ENCODE measurements at places on chromosomes 12 and 14.

- DNase-seq, result no peak
Observed at GRCh38 chr14:34104489-34105397, 153.9 kb upstream of the EGLN3 start.

- DNase-seq, result no peak
Observed at GRCh38 chr12:91109148-91109564, 2.1 kb downstream of the LUM start.

DNA sequence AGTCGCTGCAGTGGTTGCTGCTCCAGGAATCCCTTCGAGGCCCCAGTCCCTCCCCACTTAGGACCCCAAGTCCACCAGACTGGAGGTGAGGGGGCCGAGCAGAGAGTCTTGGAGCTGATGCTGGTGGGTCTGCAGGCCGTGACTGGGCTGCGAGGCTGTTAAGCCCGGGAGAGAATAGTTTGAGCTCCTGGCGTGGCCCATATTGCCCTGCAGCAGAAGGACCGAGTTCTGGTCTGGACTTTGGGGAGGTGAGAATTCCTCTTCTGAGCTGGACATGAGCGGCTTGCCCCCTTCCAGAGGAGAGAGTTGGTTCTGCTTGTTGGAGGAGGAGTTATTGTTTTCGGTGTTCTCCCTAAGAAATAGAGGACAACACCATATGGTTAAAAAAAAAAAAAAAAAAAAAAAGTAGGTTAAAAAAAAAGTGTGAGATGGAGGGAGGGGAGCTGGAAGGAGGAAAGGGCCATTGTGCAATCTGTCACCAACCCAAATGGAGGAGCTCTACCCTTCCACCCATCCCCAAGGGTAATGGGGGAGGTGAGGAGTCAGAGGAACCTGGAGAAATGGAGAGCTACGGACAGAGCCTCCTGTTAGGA is 3.0 kb downstream of the SIX1 start:
- DNase-seq, result peak; percentile 43

DNA sequence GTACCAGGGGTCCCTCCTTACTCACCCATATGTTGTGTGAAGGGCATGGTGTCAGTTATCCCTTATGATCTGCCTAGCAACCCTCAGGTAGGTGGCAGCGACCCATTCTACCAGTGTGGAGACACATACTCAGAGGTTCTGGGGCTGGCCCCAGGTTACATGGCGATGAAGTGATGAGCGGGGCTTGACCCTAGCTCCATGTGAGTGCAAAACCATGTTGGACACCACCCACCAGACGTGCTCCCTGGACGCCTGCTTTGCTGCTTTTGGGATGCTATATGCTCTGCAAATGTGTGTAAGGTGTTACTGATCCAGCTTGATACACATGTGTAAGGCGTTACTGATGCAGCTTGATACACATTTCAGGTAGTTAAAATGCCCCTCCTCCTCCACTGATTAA is 33.3 kb downstream of the EP400 start:
- no peak for DNase-seq

- DNase-seq, result no peak
Observed at GRCh38 chr14:35197015-35197414, 74.7 kb downstream of the PRORP start.

GRCh38 chr14:61343991-61344405 is 22.6 kb downstream of the PRKCH start:
- DNase-seq, result no peak

GRCh38 chr12:64056741-64057140 is 165.4 kb downstream of the KICS2 start:
- DNase-seq, result no peak

DNA sequence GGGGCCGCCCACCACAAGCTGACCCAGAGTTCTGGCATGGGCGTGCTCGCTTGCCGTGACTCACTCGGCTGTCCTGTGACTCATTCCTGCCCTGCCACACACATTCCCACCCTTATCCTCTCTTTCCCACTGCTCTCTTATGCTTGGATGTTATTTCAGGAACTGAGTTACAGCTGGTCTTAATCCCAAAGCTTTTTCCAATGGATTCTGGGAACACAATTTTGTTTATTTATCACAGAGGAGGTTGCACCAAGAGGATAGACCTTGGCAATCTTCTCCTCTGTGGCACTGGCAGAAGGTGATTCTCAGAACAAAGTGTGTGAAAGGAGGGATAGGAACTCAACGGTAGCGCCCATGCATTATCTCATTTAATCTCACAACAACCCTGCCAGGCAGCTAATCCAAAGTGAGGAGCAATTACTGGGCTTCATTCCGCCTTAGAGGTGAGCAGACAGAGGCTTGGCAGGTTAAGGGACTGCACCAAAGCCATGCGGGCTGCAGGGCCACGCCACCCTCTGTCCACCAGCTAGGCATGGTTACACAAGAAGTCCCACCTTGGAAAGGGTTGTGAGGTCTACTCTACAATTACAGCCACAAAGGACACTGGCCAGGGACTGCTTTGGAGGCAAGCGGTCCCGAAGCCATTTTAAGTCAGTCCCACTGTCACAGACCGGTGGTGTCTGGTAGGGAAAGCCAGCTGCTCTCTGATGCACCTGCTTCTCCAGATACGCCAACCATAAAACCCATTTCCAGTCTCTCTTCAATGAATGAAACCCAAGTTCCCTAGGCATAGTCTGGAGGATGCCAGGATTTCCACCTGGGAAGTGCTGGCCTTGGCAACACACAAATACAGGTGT is 32.9 kb downstream of the SYNE3 start:
- DNase-seq, result no peak

DNA sequence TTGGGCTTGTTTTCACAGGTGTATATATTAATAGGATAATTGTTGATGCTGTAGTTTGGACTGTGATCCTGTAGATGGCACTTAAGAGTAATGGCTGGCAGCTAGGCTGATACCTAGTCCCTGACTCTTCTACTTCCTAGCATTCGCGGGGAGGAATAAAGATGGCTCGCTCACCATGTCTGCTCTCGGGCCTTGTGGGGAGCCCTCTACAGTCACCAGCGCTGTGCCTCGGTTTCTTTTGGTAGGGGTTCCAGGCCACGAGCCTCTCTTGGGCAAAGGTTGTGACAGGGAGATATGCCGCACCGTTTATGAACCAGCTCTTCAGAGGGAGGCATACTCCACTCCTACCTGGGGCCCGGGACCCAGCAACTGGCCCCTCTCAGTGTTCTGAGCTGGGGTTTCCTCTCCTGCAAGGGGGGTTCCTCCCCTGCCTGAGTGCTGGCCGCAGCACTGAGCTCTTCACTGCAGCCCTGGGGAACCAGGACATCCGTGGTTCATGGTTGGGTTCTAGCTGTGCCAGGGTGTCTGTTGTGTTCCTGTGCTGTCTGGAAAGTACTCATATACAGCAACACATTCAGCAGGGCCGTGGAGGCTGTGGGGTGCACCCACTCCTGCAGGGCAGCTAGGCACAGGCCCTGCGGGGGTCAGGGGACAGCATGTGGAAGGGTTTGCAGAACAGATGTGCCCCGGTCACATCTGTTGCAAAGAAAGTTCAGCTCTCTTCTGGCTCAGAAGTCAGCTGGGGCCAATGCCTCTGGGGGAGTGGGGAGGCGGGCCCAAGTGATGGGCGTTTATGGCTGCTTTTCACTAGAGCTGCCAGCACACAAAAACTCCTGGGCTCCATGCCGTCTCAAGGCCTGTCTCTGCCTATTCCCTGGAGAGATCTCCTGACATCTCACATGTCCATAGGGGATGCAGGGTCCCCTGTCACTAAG is 147.9 kb downstream of the PPFIA2 start:
- no peak for DNase-seq

Data from DMS79 (cell line).